DMS79 treated with DMSO at 0.1 percent for 48 hours (cell line): ENCODE measurements at places on chromosomes 2 and 18.

DNA sequence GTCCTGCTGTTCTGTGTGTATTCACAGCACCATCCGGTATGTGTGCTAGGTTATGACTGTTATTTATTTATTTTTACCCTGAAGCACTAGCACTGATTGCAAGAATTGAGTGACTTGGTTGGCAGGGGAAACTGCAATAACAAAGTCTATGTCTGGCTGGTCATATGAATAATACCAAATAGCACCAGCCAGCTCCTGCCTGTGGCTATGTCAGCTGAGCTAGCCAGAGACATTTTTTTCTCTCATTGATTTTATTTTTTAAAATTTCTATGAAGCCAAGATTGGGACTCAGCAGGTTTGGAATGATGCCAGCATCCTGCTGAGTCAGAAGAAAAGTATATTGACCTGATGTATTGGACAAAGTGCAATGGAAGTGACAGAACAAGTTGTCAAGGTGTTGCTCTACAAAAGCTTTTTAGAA, 188.5 kb upstream of the CDH2 start:
- no peak for DNase-seq

DNA sequence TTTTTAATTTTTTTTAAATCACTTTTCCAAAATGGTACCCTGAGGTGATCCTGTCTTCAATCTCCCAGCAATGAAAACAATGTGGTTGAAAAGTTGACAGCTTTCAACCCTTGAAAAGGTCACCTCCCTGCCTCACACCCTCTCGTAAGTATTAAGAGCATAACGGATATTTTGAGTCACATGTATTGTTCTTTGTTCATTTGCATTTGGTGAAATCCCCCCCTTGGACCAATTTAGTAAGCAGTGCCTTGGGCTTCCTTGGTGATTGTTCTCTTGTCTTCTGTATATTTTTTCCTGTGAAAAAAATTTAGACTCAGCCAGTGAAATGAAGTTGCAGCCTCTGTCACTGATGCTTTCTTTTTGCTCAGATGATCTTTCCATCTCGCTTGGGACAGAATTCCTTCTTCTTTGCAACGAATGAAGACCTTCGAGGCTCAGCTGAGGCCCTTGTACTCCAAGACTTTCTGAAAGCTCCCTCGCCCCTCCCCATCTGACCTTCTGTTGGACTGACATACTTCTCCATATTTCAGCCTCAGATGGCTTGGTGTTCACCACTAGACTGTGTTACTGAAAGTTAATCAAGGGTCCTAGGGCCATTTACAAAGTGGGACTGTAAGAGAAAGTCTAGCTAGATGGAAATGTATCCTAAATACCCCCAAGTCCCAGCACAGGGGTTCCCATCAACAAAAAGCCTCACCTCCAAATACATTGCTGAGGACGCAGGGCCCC, 158.4 kb downstream of the BCL2 start:
- DNase-seq: no peak

DNA sequence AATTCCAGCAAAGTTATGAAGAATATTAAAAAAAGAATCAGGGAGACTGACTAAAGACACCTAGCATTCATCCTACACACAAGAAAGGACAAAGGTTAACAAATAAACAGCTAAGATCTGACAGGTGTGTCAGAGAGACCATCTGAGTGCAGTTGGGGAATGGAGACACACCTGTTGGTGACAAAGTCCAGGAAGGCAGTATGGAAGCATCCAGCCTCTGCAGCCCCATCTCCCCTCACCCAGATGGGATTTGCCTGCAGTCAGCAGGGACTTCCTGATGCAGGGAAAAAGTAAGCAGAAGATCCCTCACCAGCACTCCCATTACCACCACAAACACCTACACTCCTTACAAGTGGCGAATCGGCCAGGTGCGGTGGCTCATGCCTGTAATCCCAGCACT, 37.9 kb downstream of the USP34 start:
- DNase-seq: no peak

DNA sequence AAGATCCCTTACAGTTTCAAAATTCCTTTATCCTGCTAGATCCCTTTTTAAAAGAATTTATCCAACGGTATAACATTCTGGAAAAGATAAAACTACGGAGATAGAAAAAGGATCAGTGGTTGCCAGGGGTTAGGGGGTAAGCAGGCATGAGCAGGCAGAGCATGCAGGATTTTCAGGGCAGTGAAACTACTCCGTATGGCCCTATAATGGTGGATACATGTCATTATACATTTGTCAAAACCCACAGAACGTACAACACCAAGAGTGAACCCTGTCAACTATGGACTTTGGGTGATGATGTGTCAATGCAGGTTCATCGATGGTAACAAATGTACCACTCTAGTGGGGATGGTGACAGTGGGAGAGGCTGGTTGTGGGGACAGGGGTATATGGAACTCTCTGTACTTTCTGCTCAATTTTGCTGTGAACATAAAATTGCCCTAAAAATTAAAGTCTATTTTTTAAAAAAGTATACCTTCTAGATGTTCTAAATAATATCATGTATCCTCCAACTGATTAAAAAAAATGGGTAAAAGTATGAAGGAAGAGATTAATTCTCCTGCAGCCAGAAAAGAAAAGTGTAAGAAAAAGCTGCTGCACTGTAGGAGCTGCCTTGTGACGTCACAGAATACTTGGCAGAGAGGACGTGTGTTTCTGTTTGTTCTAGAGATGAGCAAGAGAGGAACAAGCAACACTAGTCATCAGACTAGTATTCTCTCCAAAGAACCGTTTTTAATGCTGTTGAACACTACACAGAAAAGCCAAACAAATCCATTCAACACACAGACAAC, 23.6 kb downstream of the ANKRD44 start:
- DNase-seq: no peak

DNA sequence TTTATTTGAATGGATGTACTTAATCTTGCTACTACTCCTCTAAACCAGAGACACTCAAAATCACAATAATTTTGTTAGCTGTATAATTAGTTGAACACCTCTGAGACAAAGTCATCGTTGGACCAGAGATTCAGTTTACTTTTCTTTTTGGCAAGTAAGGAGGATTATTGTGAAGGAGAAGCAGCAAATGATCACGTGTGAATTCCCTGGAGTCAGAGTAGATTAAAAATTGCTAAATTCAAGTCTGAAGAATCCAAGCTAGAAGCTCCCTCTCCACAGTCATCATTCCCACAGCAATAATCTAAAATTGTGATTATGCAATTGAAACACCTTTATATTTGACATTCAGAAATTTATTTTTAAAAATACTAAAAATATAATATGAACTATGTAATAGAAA, 484.4 kb downstream of the CMPK2 start:
- DNase-seq: no peak

DNA sequence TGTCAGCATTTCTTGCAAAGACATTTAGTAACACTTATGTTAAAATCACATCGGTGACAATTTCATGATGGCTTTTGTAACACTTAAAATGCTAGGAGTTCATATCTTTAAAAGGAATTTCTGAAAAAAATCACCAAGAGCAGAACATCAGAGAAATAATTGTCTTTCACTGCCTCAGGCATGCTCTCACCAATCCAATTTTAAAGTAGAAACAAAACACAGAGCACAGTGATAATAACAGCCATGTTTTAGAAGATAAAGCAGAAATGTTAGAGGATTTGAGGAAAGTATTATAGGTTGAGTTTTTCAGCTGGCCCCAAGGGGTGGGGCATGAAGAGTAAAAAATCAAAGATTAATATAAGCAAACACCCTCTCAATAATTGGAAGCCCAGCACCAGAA, 1037.6 kb downstream of the DSC3 start:
- no peak for DNase-seq

- no peak for DNase-seq
These were observed 7.7 kb downstream of the CD302 start for GRCh38 chr2:159790323-159790722.

- DNase-seq: no peak
These were observed 221.2 kb downstream of the KLHL29 start for GRCh38 chr2:23606196-23606595.

DNA sequence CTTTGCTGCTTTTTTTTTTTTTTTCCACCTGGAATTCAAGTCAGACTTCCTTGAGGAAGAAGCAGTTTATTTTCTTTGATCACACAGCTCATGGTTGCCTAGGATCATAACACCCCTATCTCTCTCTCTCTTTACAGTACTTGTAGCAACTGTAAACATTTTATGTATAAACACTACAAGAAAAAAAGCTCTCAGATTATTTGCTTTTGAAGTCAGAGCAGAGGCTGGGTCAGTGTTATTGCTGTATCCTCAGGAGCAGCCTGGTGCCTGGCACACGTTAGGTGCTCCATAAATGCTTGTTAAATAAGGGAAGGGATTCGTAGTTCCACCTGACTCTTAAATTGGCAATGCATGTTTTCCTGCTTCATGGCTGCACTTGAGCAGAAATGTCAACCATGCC, 221.2 kb downstream of the TGIF1 start:
- peak; percentile 86 for DNase-seq

DNA sequence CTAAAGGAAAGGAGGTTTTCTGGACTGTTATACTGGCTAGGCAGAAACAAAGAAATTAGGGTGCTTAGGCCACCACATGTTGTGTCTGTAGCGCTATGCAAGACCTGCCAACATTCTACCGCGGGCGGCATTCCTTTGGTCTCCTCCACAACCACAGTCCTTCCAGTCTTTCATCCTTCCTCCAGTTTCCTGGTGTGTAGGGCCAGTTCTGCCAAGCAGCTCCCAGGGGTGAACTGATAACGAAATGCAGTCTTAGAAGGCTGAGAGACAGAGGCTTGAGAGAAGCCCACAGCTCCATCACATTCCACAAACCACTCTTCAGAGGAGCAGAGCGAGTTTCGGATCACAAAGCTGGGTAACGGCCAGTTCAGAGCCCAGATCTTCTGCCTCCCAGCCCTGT, 19.5 kb upstream of the CXXC1 start:
- DNase-seq: no peak

DNA sequence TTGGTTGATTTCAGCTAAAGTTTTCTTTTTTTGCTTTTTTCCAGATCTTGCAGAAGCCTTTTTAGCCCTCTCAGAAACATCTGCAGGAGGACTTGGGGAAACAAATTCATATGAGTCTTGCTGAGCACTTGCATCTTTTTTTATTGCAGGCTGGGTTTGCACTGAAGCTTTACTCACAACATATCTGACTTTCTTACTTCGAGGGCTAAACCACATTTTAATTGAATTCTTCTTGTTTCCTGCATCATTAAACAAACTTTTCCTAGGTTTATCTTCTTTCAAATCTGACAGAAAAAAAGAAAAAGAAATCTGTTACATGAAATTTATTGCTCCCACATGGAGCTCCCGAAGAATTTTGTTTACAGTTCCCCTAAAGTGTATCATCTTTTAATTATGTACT, 28.3 kb downstream of the BARD1 start:
- DNase-seq: no peak

- DNase-seq: no peak
These were observed 1082.0 kb downstream of the DPP10 start for GRCh38 chr2:115524452-115524851.

- DNase-seq: no peak
These were observed 44.5 kb downstream of the DDX18 start for GRCh38 chr2:117858892-117859531.

DNA sequence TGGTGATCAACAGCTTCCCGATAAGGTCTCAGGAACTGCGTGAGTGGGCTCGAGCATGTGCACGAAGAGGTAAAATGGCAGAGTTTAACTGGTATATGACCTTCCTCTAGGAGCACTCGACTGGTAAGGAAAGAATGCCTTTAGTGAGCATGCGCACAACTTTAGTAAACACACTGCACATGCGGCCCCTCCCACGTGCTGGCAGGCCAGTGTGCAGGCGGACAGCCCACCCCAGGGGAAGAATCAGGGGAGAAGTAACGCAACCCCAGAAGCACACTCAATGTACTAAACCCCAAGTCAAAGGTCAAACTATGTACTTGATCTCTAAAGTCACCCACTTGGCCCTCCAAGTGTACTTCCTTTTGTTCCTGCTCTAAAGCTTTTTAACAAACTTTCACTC, 28.7 kb upstream of the SLC25A52 start:
- no peak for DNase-seq

DNA sequence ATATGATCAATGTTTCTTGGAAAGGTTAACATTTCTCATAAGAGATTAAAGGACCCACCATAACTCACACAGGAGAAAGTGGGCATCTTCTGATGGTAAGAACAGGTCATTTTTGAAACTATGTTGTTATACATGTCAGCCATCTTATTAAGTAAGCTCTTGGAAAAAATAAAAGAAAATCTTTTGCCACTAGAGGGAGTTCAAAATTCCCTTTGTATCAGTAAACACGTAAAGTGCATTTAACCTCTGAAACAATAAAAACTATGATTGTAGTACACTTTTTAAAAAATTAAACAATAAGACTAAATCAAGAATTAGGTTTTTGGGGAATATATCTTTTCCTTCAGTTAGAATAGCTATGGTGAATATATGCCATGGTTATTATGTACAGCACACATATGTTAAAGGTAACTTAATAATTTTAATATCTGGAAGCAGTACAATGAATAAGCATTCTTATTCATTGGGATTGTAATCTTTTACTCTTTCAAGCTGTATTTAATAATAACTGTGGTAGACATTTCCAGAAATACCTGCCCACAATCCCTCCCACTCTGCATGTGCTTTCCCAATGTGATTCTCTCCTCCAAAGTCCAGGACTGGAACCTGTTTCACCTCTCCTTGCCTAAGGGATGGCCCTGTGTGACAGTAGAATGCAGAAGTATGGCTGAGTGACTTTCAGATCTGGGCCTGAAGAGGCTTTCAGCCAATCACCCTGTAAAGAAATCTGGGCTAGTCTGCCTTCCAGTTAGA, 64.2 kb downstream of the RBMS1 start:
- peak; percentile 20 for DNase-seq

- DNase-seq: no peak
These were observed 403.2 kb downstream of the THSD7B start for GRCh38 chr2:137168552-137168951.

DNA sequence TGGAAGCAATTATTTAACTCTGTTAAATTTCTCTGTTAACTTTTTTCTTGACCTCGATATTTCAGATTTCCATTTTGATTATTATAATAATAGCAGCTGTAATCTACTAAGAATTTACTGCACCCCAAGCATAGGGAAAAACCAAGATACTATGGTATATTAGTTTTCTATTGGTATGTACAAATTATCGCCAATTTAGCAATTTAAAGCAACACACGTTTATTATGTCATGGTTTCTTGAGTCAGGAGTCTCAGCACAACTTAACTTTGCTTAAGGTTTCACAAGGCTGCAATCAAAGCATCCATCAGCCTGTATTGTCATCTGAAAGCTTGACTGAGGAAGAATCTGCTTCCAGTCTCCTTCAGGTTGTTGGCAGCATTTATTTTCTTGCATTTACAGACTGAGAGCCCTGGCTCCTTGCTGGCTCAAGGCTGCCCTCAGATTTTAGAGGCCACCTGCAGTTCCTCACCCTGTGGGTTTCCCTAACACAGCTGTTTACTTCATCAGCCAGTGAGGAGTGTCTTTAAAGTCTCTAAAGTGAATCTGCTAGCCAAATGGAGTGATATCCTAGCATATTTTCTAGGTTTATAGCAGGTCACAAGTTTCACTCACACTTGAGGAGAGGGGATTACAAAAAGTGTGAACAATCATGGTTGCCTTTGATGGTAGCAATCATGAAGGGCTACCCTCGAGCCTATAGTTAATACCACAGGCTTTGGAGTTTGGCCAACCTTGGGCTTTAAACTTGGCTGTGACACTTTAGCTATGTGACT, 4.4 kb upstream of the VPS54 start:
- no peak for DNase-seq
